ENCODE measurements at places on chromosomes 12 and 14.

DNA sequence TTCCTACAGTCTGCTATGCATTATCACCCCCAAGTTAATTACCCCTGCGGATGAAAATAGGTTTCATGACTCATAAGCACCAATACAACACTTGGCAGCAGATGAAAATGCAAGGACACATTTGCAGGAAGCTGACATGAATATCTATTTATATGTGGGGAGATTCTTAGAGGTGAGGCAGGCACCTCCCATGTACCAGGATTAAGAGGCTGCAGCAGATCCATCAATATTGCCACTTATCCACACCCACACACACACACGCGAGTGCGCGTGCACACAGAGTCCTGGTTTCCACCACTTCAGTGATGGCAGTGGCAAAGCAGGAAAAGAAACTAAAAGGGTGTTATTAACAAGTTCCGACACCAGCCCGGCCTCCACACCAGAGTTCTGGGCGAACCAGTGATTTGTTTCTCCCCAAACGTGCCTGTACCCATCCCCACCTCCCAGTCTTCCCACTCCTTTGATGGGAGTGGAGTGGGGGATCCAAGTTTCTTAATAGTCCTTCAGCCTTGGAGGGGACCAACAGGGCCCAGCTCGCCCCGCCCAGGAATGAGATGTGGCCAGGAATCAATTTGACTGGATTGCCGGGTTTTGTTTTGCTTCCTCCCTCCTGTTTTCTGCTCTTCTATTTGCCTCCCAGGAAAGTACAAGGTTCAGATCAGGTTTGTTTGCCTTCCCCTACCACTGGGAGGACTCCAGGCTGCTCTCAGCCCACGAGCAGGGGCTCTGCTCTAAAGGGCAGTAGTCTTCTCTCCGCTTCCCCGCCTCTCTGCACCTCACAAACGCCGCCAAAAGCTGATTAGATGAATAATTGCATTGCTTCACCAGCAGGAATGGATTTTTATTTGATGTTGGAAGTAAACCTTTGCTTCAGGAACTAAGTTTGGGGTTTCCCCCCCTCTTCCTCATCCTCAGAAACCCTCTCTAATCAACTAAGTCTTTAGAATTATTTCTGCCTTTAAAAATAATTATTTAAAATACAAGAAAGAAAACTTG, 5.2 kb downstream of the IRF2BPL start:
- DNase-seq: no peak

DNA sequence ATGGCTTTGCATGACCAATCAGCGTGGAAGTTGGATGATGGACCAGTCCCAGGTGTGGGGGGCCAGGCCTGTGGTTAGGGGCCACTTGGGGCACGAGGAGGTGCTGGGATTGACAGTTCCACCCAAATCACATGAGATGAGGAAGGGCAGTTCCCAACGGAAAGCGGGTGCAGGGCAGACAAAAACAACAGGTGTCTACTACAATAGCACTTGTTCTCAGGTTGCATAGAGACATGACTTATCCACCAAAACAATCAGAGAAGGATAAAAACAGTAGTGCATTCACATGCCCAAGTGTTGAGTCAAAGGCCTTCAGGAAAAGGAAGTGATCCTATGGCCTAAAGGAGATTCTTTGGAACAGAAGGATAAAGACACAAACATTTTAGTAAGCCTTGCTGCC, 14.6 kb upstream of the EIF2B2 start:
- DNase-seq: no peak

DNA sequence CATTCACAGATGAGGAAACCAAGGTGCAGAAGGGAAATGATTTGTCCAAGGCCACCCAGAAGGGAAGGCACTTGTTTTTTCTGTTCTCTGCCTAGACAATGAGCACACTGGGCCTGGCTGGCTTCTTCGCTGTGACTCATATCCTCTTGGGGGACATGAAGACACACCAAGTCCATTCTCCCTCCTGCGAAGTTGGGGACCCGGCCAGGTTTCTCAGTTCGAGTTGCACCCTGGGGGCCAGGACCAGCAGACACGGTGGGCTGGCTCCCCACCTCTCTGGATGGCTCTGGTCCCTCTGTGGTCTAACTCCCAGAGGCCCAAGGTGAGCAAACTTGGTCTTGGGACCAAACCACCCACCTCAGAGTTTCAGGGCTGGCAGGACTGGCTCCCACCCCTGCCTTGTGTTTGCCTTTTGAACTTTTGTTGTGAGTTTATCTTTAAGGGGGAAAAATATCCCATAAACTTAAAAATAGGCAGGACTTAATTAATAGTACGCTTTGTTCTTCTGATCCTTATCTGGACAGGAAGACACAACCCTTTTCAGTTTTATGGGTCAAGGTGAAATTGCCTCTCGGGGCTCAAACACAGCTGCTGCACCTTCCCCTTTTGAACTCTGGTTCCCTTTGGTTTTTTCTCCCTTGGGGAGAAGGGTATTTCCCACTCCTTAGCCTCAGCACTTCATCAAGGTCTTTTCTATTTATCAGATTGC, 9.0 kb upstream of the MLEC start:
- no peak for DNase-seq

- DNase-seq: no peak
Observed at GRCh38 chr14:80621701-80622100, 319.8 kb downstream of the CEP128 start.

DNA sequence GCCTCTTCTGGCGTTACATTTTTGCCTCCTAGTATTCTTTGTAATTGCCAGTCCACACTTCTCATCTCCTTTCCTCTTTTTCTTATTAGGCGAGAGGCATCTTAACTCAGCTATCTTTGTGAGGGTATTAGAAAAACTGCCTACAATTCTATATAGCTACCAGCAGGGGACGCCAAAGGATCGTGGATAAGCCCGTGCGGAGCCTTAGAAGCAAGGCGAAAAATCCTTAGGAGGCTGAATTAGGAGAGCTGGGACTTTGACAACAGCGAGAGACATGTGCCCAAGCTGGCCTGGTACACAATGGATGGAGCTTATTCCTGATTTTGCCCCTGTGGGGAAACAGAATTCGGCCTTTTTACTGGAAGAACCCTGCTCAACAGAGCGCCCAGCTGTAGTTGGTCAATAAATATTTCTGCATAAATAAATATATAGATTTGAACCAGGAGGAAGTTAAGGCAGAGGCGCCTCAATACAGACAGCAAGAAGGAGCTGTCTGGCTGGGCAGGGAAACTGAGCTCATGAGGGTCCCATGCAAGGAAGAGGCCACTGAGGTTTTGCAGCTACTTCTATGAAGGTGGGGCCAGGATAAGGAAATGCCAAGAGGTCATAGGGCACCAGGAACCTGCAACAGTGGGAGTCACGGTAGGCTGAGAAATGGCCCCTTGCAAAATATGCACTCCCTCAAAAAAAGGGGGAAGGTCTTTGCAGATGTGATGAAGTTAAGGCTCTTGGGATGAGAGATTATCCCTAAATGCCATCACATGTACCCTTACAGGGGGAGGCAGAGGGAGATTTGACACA, 14.6 kb upstream of the RBM19 start:
- peak; percentile 35 for DNase-seq
